ENCODE measurements at places on chromosomes 1 and 21. TPM values are rescaled to one million over a fixed set of nuclear protein-coding genes. Genes with fewer than 3 reads are reported as not detected.

Gene CD53
- total RNA-seq: 522 TPM

GRCh38 chr1:201019321-201019977 is 4.1 kb downstream of the KIF21B start:
- peak; percentile 68 for DNase-seq

- DNase-seq: no peak
Measured at GRCh38 chr1:81073580-81073979, 727.2 kb upstream of the ADGRL2 start.

Gene LORICRIN
- 0.59 TPM for total RNA-seq

All from activated B cell treated with CpG ODN at 0.5 μM for 24 hours (primary cell).